Activated T-cell treated with anti-CD3 and anti-CD28 coated beads, Interleukin-2, amount 50 U/mL, for 1 hour (primary cell): ENCODE measurements at places on chromosomes 2 and 18.

- DNase-seq = no peak
Observed at GRCh38 chr2:157180359-157180758, 77.1 kb upstream of the GALNT5 start.

DNA sequence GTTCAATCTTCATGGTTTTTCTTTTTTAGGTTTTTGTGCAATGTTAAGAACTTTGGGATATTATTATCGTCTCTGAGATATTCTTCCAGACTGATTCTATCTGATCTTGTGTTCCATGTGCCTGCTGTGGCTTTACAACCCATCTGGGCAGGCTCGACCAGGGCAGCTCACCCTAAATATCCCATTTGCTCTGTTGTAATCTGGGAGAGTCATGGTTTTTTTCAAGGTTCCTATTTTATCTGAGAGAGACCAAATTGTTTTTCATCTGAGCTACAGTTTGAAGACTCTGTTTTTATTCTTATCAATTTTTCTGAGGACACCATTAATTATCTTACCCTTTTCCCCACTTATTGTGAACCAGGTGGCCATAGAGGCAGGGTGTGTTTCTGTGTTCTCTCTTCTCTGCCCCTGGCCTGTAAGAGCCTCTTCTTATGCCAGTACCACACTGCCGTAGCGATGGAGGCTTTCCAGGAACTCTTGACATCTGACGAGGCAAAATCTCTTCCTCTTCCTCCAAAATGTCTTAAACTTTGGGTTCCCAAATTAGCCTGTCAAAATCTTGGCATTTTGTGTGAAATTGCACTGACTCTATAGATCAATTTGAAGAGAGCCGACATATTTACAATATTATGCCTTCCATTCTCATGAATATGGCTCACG is 3.1 kb downstream of the SP140L start:
- no peak for DNase-seq

DNA sequence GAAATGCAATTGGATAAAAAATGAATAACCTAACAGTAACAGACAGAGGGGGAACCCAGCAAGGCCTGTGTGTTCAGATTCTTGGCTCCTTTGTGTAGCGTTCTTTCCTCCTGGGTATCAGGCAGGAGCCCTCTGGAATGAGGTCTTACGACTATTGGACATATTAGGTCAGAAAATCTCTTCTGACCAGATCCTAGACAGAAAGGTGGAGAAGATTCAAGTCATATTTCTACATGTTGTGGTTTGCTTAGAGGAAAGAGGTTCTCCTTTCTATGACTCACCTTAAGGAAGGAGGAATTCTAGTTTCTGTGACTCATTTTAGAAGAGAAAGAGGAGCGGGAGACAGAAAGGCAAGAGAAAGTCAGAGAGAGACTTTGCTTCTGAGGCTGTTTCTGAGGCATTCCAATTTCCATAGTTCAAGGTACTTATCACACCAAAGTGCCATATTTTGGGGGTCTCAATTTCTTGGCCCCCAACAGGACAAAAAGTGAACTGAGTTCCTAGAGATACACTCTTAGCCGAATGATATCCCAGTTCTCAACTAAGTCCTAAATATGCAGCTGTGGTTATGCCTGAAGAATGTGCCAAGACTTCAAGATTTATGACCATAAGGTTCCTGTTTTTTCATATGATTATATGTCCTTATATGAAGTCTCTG is 618.6 kb downstream of the ZEB2 start:
- DNase-seq = no peak

DNA sequence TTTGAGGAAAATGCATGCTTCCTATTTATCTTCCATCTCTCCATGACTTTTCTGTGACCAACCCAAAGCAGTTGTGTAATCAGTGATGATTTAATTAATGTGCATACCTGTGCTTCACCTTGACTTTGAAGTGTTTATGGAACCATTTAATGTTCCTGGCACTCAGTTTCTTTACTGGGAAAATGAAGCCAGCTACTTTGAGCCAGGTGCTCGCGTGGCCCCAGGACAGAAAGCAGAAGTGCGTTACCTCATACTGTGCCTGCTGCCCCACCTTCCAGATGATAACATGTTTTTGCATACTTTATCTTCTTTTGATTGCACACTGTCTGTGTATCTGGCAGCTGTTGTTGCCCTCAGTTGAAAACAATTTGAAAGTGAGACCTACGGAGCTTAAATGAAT is 61.3 kb downstream of the PMAIP1 start:
- DNase-seq = no peak

DNA sequence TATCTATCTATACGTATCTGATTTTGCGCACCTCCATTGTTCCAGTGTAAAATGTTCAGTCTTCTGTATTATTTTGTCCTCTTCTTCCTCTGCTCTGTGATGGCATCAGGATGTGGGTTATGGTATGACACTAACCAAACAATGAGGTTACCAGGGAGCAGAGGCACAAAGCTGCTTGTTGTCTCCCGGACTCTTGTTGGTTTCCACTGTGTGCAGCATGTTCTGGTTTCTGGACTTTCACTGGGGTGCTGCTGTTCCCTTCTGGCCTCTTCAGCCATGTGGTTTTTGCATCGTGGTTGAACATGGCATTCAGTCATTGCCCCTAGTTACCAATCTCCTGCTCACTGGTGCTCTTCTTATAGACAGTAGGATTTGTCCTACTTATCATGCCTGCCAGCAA is 665.9 kb downstream of the CBLN2 start:
- DNase-seq = no peak

- peak; percentile 74 for DNase-seq
Observed at GRCh38 chr18:13375302-13376255, 157.0 kb downstream of the LDLRAD4 start.

- no peak for DNase-seq
Observed at GRCh38 chr2:5164776-5165525, 527.2 kb upstream of the SOX11 start.

GRCh38 chr2:30373881-30374302 is 73.2 kb upstream of the LCLAT1 start:
- DNase-seq = no peak

DNA sequence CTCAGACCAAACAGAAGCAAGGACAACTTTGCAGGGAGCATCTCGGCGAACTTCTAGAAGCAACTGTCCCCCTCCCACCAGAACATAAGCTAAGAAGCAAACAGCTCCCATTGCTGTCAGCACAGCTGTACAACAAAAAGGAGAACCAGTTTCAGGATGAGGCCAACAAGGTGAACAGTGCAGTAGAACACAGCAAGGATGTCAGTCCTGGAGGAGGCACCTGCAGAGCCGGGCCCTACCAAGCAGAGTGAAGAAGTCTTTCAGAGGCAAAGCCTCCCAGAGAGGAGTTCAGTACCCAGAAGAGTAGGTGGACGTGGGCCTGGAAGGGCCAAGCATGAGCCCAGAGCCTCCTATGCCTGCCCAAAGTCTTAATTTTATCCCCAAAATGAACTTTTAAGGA is 1.0 kb downstream of the PASK start:
- DNase-seq = no peak
